ENCODE measurements at places on chromosomes 4 and X. TPM values are rescaled to one million over a fixed set of nuclear protein-coding genes. Genes with fewer than 3 reads are reported as not detected.

Gene FAM149A
- total RNA-seq: 21.2 TPM

Gene KIT
- 0.63 TPM for total RNA-seq

DNA sequence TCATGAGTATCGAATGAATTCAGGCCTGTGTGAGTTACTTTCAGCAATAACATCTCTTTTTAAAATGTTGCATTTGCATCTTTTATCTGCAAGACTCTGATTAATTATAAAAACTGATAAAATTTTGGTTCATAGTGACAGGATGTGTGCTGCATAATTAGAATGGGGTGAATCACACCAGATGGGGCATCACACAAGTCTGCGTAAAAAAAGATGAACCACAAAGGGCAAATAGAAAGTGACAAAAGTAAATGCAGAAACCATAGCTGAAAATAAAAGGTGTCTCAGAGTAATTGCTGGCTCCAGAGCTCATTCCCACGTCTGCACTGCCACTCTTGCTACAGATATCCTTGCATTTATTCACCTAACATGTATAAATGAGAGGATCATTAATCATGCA lies 131.1 kb downstream of the HS3ST1 start:
- no peak for DNase-seq

DNA sequence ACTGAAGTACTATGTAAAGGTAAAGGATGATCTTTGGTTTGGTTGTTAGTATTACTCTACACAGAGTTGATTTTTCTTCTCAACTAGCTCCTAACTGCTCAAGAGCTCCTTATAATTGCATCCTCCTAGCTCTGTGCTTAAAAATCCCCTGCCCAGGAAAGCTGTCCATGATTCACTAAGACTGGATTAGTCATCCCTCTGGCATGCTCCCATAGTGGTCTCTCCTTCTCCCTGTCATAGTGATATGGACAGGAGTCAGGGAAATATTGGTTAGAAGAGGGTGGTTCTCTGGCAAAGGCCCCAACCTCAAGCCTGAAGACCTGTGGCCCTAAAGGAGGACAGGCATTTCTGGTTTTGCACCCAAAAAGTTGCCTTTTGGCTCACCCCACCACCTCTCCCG lies 242.3 kb upstream of the KCNIP4 start:
- no peak for DNase-seq

Gene BMPR1B
- total RNA-seq: 2.4 TPM

Gene JCHAIN
- total RNA-seq: 1.5 TPM

Gene PFKFB1
- total RNA-seq: 1.2 TPM

DNA sequence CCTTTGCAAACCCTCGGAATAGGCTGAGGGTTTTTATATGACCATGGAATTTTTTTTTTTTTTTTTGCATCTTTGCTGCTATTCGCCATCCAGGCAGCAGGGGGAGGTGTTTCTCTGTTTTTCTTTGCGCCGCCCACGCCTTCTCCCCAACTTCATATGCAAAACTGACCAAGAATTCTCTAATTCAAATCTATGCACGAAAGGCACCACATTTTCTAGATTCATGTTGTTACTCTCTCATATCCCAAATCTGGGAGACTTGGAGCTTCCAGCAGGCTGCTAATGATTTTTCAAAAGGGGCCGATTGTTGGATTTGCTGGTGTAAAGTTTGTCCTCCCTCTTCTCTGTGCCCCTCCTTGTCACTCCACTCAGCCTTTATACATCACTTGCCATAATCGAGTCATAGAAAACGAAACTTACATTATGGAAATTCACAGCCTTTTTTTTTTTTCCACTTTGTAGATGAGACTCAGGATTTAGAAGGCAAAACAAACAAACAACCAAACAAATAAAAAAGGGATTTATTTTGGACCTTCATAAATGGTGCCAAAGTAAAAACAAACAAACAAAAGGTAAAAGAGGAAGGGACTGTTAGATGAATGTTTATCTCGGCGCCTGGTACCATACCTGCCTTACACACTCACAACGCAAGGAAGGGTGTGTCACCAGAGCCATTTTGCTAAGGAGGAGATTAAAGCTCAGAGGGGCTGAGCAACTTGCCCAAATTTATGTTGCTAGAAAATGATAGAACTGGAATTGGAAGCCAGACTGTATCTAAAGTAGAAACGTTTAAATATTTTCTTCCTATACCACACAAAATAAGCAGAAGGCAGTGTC lies 29.3 kb upstream of the BOD1L1 start:
- no peak for DNase-seq

DNA sequence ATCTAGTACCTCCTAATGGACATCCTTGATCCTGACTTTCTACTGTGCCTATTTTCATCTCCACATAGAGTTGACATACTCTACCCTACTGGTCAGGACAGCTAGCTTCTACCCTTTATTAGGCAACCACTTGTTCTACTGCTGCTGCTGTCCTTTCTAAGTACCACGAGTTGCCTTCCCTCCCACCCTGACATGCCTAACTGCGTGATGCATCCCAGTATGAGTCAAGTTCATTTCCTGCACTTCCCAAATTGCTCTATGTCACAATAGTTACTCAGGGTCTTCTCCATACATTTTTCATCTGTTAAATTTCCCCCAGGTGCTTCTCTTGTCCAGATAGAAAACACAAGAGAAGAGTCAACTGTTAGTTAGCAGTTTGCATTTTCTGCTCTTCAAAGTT lies 133.4 kb downstream of the TBC1D19 start:
- DNase-seq: no peak

Gene GAGE1
- not detected for total RNA-seq

DNA sequence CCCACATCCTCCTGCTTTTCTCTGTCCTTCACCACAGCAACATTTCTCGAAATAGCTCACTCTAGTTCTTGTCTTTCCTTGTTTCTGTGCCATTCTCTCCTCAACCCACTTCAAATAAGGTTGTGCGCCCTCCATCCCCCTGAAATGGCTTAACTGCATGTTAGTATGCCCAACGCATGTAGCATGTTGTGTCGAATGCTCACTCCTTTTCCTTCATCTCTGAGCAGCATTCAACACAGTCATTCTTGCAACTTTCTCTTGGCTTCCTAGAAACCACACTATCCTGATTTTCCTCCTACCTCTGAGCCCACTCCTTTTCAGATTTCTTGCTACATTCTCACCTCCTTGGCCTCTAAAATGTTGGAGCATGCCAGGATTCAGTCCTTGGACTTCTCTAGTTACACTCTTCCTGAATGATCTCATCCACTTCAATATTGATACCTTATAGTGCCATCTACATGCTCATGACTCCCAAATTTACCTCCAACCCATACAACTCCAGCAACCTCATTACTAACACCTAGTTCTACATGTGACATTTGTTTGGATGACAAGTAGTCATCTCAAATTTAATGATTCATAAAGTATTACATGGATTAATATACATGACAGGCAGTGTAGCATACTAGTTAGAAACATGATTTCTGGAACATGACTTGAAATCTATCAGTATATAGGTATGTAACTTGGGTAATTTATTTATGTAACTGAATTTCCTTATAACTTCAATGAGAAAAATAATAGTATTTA lies 22.3 kb downstream of the RBMX start:
- DNase-seq: no peak

- no peak for DNase-seq
These were observed 78.9 kb downstream of the NCAPG start for GRCh38 chr4:17889692-17890091.

- no peak for DNase-seq
These were observed 33.2 kb upstream of the MAN2B2 start for GRCh38 chr4:6541789-6542188.

GRCh38 chr4:19945501-19945900 lies 306.2 kb upstream of the SLIT2 start:
- DNase-seq: no peak

Gene RTL3
- 0.16 TPM for total RNA-seq

- DNase-seq: no peak
These were observed 32.1 kb upstream of the BEND2 start for GRCh38 chrX:18252644-18253359.

DNA sequence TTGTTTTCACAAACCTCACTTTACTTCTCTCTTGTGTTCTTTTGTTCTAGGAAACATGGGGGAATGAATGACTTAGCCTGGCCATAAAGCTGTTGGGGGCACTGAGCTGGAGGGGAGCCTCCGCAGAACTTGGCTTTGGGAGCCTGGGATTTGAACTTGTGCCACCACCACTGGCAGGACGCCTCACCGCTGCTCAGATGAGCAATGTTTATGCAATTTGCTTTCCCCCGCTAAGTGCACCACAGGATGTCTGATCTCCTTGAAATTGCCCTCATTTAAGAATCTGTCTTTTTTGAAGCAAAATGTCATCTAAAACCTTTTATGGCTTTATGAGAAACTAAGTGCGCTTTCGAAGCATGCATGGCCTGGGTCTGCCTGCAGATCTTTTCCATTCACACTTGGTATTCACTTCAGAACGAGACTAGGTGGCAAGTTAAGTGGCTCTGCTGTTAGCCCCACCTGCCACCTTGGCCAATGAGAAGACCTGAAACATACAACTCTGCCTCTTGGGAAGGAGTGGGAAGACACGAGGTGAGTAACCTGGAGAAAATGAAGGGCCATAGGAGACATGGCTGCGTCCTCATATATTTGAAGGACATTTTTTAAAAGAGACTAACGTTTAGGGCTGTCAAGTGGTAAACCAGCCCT lies 119.3 kb downstream of the LDB2 start:
- no peak for DNase-seq

DNA sequence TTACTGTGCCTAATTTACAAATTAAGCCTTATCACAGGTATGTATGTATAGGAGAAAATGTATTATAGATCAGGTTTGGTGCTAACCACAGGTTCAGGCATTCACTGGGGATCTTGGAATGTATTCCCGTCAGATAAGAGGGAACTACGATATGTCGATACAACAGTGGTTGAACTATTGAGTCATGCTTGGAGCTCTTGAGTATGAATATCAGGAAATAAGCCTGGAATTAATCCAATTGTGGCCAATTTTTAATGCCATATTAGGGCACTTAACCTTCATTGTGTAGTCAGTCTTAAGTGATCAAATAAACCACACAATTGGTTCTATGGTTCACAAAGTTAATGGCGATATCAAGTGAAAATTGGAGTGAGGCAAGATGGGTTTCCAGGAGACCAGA lies 556.5 kb downstream of the IL1RAPL1 start:
- DNase-seq: no peak

- no peak for DNase-seq
These were observed 1333.9 kb upstream of the TENM3 start for GRCh38 chr4:180909279-180909678.

DNA sequence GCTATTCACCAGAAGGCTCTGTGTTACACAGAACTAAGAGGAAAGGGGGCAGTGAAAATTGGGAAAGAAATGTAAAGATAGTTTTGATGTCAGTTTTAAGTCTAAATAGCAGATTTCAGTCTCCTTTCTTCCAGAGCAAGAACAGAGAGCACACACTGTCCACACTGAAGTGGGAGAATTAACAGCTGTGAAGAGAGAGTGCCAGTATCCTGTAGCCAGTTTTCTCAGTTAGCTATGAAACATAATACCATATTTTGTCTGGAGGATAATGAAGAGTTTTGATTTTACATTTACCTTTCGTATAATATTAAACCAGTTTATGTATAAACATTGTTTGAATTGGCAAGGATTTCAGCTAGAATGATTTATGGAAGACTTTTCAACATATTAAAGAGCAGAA lies 35.1 kb downstream of the FBXO8 start:
- peak; percentile 17 for DNase-seq

DNA sequence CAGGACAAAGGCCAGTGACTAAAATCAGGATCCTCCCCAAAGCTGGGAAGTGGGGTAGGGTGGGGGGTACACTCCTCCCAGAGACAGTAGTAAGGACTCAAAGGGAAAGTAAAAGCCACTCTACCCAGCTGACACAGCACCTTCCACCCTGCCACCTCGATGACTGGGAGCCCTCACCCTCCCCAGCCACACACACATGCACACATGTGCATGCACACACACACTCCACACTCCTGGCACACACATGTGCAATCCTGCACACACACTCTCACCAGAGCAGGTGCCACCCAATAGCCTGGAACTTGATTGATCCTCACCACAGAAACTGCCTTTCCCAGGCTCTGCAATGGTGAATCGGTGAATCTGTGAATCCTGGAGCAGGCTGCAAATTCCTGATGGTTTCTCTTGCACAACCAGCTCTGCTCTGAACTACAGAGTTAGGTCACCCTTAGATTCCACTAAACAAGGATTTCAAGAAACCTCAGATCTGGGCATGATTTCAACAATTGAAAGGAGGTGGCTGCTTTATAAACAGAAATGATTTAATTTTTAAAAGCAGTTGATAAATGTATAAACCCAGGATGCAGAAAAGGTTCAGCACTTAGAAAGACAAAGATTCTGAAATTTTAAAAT lies 21.5 kb downstream of the AMOT start:
- DNase-seq: no peak

Gene C4orf50
- 0.05 TPM for total RNA-seq

Gene SMIM10L2A
- 2.3 TPM for total RNA-seq

GRCh38 chr4:98845960-98846359 lies 83.0 kb downstream of the EIF4E start:
- no peak for DNase-seq

Gene FGFRL1
- total RNA-seq: 41.4 TPM

Gene ASB11
- not detected for total RNA-seq

Gene CXCL11
- total RNA-seq: 0.55 TPM

- no peak for DNase-seq
These were observed 2.2 kb downstream of the SLAIN2 start for GRCh38 chr4:48343551-48343950.

- DNase-seq: peak; percentile 83
These were observed 578 bp downstream of the CHIC2 start for GRCh38 chr4:54063737-54064316.

Gene DYNLT3
- total RNA-seq: 6.2 TPM

Gene HSFX3
- not detected for total RNA-seq
